MG63 (cell line): ENCODE measurements at places on chromosomes 3 and 15.

GRCh38 chr3:52333869-52334557, 17.9 kb downstream of the DNAH1 start:
- no peak for DNase-seq

DNA sequence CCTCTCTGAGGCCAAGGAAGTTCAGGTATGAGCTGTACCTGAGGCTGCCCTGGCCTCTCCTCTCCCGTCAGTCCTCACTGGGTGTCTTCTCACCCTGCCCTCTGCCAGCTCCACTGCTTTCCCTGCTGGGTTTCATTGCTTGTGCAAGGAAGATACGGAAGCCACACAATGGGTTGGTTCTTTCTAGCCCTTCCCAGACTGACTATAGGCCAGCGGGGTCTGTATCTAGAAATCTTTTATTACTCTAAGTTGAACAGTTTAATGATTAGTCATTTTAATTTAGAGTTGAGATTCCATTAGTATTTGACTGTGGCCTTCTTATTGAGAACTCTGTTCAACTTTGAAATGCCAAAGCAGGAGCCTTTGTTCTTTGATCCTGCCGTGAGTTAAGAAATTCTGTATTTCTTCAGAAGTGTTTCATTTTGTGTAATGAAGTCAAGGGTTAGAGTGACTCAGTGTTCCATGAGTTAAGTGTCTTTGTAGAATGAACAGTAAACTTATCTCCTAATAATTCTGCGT, 16.2 kb downstream of the C3orf62 start:
- no peak for DNase-seq

- DNase-seq: no peak
These were observed 364.9 kb upstream of the DPPA4 start for GRCh38 chr3:109702252-109702651.

DNA sequence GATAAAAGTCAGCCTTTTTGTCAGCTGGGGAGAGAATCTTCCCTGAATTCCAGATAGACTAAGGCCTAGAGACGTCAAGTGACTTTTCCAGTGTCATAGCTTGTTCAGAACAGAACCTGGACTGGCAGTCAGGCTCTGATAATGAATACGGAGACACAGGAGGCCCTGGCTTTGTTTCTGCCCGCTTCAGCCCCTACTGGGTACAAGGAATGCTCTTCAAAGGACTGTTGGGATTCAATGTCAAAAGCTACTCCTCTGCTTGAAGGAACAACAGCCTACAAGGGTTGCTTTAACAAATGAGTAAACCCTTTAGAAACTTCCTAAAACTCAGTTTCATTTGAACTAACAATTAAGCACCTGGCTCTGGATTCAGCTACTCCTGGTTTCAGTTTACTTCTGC, 412.3 kb downstream of the OXSM start:
- DNase-seq: no peak

GRCh38 chr3:126025862-126026261, 56.9 kb downstream of the ROPN1B start:
- DNase-seq: no peak

- no peak for DNase-seq
These were observed 717.6 kb upstream of the GOLIM4 start for GRCh38 chr3:168813225-168813802.

DNA sequence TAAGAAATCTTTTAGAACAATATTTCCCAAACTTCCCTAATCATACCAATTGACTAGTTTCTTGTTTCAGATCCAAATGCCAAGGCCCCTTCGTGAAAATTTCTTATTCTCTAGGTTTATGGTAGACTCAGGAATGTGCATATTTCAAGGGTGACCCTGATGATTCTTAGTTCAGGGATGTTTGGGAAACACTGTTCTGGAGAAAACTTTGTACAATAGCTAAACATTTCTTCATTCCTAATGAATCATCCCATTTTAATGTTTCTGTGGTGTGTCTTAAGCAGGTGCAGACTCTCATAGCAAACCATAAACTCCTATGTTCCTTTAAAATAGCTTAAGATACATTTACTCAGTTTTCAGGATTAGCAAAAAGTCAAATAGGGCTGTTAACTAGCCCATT, 314.5 kb downstream of the TIGIT start:
- no peak for DNase-seq

DNA sequence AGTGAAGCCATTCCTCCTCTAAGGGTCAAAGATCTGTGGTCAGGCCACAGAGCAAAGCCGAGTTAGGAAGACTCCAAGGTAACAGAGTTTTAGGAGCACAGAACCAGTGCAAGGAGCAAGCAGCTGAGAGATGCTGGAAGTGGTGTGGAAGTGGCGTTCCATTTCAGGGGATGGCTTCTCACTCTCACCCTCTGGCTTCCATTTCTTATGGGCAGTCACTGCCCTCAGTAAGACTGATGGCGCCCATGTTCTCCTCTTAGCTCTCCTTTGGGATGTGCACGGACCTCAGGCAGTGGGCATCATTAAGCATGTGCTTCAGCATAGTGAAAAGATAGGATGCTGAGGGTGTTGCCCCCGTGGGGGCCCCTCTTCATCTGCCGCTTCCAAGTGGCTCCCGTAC, 90.3 kb downstream of the ASB7 start:
- no peak for DNase-seq

DNA sequence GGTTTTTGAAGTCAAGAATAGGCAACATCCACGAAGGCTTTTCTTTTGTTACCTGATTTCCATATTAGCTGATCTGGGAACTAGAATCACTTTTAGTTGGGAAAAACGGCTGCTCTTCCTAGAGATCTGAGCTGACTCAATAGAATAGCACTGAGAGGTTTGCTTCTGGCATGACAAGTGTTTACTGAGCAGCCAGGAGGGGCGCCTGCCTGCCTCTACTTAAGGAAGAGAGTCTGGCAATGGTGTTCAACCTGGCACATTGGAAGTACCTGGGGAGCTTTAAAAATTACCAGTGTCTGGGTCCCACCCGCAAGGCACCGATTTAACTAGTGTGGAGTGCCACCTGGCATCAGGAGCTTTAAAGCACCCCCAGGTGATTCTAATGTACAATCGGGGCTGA, 34.4 kb downstream of the FAM43A start:
- DNase-seq: no peak

DNA sequence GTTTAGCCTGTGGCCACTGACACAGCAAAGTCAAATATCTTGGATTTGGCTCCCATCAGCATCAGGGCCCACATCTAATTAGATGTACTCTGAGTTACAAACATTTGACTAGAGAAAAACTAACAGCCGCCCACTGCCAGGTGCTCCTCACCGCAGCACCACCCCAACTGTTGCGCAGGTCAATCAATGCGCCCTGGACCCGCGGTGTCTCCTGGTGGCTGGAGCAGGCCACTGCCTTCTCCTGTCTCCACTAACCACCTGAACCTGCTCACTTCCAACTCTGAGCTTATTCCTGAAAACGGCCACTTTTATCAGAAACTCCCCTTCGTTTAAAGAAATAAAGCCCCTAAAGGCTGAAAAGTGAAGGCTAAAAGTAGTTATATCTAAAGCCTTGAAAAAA, 4.3 kb downstream of the RIOX2 start:
- DNase-seq: no peak

DNA sequence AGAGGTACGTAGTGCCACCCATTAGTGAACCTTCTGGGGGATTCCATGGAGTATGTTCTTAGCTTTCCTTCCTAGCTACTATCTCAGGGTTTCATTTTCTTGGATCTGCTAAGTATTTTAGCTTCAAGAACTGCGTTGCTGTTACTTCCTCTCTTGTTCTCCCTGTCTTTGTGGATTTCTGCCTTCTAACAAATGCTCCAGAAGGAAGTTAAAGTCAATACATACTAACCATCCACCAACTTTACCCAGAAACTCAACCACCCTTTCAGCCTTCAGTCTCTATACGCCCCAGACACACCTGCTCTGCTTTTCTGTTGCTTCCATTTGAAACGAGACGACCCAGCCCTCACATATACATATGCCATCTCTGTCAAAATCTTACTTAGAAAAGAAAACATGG, 2.4 kb upstream of the KLF13 start:
- DNase-seq: no peak

- no peak for DNase-seq
These were observed 34.9 kb downstream of the AMOTL2 start for GRCh38 chr3:134339331-134339730.

DNA sequence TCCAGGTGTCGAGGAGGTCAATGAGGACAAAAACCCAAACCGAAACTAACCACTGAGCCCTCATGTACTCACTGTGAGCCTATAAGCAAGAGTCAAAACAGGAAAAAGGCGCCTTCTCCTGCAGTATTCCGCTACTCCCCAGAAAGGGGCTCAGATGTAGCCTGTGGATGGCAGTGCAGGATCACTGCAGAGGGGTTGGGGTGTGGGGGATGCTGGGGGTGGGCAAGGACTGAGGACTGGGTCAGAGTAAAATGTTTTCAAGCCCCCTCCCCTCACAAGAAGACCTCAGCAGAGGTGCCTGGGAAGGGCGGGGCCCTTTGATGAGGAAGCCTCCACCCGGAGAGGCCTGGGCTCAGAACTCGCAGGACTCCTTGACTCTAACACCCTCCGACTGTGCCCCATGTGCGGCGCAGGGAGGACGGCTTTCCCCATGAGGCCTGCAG, 170.1 kb downstream of the OSBPL10 start:
- no peak for DNase-seq

- DNase-seq: no peak
These were observed 397.6 kb downstream of the FOXP1 start for GRCh38 chr3:71185733-71186455.

GRCh38 chr15:90047956-90048575, 46.9 kb downstream of the ZNF710 start:
- no peak for DNase-seq

- DNase-seq: peak; percentile 60
These were observed 18.4 kb downstream of the HDAC11 start for GRCh38 chr3:13498354-13499060.

DNA sequence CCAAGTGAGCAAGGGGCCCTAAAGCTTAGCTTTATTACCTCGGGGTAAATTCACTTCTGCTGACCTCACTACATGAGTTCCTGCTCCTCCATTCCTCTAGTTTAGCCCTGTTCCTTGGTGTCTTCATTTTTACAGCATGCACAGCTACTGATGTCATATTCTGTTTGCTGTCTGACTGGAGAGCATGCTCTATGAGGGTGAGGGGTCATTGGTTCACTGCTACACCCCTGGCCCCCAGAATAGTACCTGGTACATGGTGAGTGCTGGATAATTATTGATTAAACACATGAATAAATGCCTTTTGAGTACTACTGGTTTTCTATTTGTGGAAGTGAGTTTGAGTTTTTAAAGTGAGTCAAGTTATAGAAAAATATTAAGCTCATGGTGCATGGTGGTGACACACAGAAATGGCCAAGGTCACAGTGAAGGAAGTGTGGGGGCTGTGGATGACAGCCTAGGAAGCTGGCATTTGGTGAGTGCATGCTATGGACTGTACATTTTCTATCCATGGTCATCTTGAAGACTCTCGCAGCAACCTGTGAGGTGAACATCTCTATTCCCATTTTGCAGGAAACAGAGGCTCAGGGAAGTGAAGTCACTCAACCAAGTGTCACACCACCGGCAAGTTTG, 34.0 kb downstream of the RPLP1 start:
- no peak for DNase-seq

GRCh38 chr3:58013973-58014649, 5.9 kb downstream of the FLNB start:
- peak; percentile 81 for DNase-seq

GRCh38 chr15:64775551-64776401, at the start of gene RBPMS2:
Gene RBPMS2, minus strand, starts transcription at chr15:64775589. Its CDS starts 270 bp downstream, at chr15:64775319.
- peak; percentile 58 for DNase-seq
